ENCODE measurements at places on chromosomes 4 and X.

DNA sequence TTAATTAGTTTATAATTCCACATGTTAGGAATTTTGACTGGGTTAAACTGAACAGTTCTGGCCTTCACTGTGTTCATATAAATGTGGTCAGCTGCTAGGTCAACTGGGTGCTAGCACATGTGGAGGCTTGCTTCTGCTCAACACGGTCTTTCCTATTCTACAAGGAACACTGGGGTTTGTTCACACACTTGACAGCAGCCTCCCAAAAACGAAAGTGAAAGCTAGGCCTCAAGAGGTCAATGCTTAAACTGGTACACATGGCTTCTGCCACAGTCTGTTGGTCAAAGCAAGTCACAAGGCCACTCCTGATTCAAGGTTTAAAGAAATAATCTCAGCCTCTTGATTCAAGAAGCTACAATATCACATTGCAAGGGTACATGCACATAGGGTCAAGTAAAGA is 126.5 kb downstream of the QDPR start:
- no peak for DNase-seq

DNA sequence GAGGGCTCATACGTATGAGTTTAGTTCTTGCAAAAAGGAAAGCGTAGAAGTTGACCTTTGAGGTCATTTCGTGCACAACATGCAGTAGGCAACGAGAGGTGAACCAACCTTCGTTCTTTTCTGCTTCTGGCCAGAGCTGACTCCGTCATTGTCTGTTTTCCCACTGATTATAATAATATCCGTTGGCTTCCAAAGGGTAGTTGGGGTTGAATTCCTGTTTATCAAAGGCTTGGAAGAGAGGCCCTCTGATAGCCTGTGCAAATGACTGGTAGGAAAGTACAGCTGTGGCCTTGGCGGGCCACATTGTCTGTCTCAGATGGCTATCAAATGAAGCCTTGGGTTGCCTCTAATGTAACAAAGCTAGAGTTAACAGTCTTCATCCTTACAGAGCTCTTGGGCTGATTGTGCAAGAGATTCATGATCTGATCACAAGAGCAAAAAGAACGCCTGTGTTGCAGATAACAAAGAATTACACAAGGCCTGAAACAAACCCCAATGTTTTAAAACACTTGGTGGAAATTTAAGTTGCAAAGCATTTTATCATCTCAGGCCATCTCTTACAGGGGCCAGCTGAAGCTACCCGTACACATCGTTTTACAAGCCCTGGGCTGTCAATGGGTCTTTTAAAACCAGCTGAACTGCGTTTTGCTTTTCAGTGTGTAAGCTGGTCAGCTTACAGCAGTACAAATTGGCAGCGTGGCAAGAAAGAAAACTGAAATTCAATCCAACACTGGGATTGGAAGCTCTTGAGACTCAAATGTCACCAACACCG is 46.1 kb upstream of the FAM9C start:
- no peak for DNase-seq

- DNase-seq, result no peak
Measured at GRCh38 chr4:189792924-189793618, 147.6 kb upstream of the FRG1 start.

DNA sequence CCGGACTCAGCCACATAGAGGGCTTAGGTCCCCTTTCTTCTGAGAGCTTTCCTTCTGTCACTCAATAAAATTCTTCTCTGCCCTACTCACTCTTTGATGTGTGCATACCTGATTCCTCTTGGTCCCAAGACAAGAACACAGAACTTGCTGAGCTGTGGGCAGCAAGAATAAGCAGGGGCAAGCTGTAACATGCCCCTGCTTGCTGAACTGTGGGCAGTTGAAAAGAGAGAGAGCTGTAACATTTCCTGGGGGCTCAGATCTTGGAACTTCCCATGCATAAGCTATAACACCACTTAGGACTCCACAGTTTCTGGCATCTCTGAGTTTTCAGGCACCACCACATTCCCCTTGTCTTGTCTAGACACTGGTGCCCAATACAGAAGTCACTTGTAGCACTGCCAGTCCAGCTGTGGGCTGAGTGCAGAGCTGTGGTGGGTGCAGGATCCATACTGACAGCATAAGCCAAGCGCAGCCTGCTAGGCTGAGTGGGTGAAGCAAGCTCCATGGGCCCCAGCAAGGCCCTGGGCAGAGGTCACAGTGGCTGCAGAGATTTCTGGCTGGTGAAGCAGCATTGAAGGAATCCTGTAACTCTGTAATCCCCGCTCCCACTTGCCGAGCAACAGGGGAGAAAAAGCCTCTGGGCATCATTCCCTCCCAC is 241.2 kb downstream of the PCDH10 start:
- DNase-seq, result no peak

DNA sequence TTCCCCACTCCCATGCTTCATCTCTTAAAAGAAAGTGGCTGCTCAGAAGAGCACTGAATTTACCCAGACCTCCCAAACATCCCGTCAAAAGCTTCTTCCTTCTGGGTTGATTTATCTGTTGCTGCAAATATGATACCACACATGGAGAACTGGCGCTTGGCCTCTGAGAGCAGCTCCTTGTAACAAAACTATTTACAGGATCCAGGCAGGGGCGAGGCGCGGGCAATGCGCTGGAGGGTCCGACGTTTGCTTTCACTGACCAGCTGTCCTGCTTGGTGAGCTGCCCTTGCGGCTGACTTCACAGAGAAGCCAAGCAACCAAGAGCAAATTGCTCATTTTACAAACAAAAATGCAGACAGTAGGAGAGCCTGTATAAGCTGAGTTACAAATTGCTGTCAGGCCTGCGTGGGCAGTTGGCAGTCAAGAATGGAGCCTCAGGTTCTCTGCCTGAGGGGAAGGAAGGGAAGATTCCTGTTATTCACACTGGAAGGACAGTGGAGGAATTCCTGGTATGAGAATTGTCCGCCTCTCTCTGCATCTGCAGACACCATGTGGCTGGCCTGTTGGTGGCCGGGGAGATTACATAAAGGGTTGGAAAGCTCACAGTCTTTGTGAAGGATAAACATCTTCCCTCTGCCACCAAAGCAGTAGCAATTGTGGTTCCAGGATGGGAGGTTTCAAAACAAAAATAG is 192.2 kb upstream of the LEF1 start:
- DNase-seq, result no peak

DNA sequence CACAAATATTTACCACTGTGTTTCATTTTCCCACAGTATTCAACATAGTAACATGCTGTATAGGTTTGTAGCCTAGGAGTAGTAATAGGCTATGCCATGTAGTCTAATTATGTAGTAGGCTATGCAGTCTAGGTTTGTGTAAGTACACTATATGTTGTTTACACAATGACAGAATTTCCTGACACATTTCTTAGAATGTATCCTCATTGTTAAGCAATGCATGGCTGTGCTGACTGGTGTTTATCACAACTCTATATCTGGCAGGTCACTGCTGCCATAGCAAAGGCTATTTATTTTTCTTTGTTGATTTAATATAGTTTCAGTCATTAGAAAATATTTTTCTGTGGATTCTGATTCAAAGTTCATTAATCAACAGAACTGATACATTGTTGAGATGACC is 108.3 kb upstream of the TEX13A start:
- DNase-seq, result no peak

GRCh38 chr4:142719854-142720541 is 126.1 kb downstream of the INPP4B start:
- DNase-seq, result no peak

DNA sequence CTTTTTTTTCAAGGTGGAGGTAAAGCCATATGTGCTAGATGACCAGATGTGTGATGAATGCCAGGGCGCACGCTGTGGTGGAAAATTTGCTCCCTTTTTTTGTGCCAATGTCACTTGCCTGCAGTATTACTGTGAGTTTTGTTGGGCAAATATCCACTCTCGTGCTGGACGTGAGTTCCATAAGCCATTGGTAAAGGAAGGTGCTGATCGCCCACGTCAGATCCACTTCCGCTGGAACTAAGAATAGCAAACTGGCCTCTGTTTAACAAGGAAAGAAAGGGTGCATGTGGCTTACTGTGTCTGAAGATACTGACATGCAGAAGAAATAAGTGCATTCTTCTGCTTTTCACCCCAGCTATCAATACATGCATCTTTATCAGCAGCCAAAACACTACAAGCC is 63.9 kb downstream of the CPEB2 start:
- DNase-seq, result no peak

DNA sequence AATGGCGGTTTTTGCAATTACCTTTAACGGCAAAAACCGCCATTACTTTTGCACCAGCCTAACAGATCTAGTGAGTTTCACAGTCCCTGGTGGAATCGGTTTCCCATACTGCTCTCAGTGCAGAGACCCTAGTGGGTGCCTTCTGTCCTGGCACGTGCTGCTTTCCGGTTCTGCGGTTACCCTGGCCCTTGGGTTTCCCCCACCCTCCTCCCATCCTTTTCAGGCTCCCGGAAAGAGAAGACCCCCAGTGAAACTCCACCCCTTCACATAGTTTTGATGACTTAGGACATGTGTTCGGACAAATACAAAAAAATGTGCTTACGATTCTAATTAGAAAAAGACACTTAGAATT is 36.9 kb downstream of the NLGN3 start:
- DNase-seq, result peak; percentile 3

DNA sequence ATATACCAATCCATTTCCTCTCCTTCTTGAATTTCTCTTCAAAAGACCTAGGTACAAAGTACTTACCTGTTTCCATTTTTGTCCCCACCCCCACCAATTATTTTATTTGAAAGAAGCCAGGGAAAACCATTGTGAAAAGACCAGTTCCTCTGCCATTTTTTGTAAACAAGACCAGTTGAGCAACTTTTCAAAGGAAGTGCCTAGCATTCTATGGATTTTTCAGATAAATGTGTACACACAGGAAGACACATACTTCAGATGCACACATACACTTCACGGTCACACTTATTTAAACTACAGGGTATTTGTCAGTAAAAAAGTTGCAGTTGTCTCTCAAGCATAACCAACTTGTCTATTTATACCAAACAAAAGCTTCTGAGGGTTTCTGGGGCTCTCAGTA is 587.2 kb upstream of the KLHL4 start:
- no peak for DNase-seq

- no peak for DNase-seq
Measured at GRCh38 chr4:125551466-125551865, 236.7 kb downstream of the FAT4 start.

DNA sequence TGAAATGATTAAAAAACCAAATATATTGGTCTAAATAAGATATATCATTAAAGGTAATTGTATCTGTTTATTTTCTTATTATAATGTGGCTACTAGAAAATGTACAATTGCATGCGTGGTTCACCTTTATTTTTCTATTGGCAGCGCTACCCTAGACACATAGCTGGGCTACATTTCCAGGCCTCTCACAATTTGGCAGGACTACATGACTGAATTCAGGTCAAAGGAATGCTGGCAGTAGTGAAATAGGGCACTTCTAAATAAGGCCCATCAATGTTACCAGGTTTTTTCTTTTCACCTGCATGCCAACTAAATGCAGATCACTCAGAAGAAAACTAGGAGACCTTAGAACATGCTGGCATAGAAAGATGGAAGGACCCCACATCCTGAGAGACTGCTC is 1072.9 kb upstream of the SLIT2 start:
- DNase-seq, result no peak

DNA sequence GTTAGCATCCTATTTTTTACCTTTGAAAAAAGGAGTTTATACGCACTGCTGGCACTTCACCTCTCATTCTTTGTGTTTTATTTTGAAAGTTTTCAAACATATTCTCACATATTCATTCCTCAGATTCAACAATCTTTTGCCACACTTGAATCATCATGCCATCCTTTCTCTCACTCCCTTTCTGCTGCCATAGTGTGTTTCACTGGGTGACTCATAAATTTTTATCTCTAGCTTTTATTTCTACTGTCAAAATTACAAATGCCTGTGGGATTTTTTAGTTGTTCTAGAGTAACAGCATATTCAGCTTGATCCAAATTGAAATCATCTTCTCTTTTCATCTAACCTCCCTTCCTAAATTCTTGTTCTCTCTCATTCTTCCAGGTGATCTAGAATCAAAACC is 28.0 kb downstream of the MFSD8 start:
- no peak for DNase-seq

DNA sequence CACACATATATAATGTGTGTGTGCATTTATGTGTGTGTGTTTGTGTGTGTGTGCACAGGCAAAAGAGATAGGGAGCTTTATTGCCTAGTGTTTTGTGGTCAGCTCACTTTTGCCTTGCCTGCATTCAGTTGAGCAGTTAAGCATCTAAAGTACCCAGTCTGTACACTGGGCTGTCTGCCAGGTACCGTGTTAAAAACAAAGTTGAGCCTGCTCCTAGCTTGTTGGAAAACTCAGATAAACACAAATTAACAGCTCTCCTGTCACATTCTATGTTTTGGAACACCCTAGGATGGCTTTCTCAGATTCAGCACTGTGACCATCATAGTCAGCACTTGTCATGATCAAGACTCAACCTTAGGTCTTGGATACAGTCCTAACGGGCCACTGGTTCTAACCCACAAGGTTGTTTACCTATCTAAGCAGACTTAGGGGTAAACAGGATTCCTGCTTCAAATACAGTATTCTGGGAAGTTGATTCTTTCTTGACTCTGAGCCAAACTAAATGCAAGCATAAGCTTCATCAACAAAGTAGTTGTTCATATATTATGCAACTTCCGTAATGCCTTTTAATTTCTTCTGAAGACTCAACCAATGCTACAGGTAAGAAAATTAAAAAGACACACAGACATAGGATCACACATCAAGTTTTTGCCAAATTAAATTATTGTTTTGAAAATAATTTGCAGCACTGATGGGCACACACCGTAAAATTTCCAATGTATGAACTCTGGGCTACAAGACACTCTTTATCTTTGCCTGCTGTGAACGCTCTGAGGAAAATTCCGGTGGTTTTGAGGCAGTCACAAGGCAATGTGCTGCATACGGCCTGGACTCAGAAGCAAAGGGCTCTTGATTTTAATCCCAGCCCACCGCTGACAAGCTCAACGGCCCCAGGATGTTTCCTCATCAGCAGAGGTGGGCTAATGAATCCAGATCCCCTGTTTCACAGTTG is 11.3 kb upstream of the CD99 start:
- DNase-seq, result no peak

DNA sequence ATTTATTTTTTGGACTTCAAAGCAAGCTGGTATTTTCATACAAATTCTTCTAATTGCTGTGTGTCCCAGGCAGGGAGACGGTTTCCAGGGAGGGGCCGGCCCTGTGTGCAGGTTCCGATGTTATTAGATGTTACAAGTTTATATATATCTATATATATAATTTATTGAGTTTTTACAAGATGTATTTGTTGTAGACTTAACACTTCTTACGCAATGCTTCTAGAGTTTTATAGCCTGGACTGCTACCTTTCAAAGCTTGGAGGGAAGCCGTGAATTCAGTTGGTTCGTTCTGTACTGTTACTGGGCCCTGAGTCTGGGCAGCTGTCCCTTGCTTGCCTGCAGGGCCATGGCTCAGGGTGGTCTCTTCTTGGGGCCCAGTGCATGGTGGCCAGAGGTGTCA is 15.3 kb downstream of the FGFR3 start:
- no peak for DNase-seq

DNA sequence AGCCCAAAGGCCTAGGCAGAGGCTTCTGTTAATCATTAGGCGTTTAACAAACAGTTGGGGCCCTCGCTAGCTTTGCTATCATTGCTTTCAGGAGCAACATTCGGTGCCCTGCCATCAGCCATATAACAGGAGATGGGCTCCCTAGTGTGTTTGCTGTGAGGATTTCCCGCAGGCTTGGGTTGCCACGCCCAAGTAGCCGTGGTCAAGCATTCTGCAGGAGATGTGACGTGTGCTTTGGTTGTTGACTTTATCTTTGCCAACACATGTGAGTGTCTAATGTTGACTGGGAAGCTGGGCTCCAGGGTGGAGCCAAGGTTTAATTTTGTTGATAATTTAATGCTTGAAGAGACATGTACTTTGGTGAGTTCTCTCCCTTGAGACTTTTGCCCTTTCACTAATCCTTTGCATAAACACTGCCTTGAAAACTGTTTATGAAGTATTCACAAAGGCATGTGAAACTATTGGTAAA is 184.6 kb upstream of the KIT start:
- DNase-seq, result no peak
